Foreskin keratinocyte (primary cell): ENCODE measurements at places on chromosomes 2 and 18. TPM values are rescaled to one million over a fixed set of nuclear protein-coding genes. Genes with fewer than 3 reads are reported as not detected.

GRCh38 chr18:29501952-29502351, 1325.0 kb upstream of the CDH2 start:
- DNase-seq = peak; percentile 91

Gene RPRM
- not detected in 2 replicates for total RNA-seq

DNA sequence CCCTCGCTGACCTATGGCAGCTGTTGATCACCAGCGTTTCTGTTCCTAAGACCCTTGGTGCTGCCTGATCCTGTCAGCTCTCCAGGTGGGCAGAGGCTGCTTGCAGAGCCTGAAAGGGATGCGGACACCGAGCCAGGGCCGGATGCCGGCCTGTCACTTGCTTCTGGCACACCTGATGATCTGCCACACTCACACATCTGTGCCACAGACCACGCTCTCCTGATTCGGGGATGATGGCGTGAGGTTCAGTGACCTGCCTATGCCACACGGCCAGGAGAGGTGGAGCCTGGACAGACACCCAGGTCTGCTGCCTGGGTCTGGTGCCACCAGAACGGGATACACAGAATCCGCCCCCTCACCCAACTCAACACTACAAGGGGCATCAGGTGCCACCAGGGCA, 129.4 kb upstream of the GLI2 start:
- no peak for DNase-seq

- peak; percentile 21 for DNase-seq
These were observed 16.8 kb downstream of the COBLL1 start for GRCh38 chr2:164824872-164825271.

DNA sequence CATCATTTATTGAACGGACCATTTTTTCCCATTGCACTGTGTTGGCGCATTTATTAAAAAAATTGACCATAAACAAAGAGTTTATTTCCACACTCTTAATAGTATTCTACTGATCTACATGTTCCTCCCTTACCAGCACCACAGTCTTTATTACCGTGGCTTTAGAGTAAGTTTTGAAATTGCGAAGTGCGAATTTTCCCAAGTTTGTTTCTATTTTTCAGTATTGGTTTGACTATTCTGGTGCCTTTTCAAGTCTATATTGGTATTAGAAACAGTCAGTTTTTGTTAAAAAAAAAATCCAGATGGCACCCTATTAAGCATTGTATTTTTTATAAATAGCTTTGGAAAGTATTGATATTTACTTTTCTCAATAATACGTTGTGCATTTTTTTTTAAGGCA, 795.1 kb upstream of the HS6ST1 start:
- DNase-seq = no peak

Gene RAB6C
- total RNA-seq = not detected in 2 replicates

Gene FEV
- not detected in 2 replicates for total RNA-seq

Gene MAP3K19
- not detected in 2 replicates for total RNA-seq

DNA sequence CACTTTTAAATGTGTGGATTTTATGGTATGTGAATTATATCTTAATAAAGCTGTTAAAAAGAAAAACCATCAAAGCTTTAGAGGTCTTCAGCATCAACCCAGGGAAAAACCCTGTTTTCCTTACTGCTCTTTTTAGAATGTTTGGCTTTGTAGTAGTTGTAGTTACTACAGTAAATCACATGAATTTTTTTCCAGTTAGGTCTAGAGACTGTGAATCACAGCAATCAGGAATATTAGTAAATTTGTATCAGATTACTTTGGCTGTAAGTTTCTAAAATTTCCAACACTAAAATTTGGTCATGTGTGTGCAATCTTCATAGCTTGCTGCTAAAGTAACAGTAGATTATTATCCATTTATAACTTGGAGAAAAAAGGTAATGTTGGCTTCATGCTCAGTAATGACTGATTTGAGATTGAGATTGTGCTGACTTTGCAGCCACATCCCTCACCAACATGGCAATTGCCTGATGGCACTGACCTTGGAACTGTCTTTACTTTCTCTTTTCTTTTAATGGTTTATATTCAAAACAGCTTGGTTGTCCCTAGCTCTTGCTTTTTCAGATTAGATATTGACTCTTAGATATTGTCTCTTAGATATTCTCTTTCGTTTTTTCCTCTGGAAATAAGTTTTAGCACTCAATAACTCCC, 41.1 kb downstream of the LCLAT1 start:
- DNase-seq = no peak

Gene CD302
- total RNA-seq = 1.2 and 1.3 TPM in 2 replicates

DNA sequence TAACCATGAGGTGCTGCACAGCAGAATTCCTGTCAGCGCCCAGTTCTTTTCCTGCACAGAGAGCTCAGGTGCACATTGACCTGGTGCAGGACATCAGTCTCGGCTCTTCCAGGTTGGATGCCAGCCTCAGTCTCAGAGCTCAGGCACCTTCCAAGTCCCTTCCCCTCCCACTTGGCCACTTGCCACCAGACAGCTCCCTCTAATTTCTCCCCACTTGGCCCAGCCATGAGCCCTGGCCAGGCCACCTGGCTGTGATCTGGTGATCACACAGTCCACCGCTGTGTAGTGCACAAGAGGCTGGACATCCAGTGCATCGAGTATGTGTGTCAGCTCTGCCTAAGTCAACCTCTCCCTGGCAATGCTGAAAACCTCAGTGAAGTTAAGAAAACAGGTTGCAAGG, 336.6 kb upstream of the MYT1L start:
- no peak for DNase-seq
